A549 treated with CpdA at 1 μM for 4 hours (cell line): ENCODE measurements at places on chromosomes 11 and 22. TPM values are rescaled to one million over a fixed set of nuclear protein-coding genes. Genes with fewer than 3 reads are reported as not detected.

MOGAT2 gene
- not detected in 5 replicates for total RNA-seq

FOLH1 gene
- not detected in 5 replicates for total RNA-seq

RCN1 gene
- 163 to 174 TPM (median 172 TPM) in 5 replicates for total RNA-seq

ELF5 gene
- not detected in 5 replicates for total RNA-seq

GRIK4 gene
- total RNA-seq: 0.01 TPM in 1 of 5 replicates, not detected in the others

PATL1 gene
- total RNA-seq: 43.7 to 48.4 TPM (median 45.7 TPM) in 5 replicates

PANX3 gene
- total RNA-seq: not detected in 5 replicates

OTOG gene
- not detected in 5 replicates for total RNA-seq

PIK3C2A gene
- 10.9 to 17.0 TPM (median 14.5 TPM) in 5 replicates for total RNA-seq

KRTAP5-11 gene
- not detected in 5 replicates for total RNA-seq

KRTAP5-1 gene
- not detected in 5 replicates for total RNA-seq

GSTT2B gene
- 0.28 to 0.48 TPM (median 0.40 TPM) in 4 of 5 replicates, not detected in the other for total RNA-seq

ARFGAP3 gene
- 13.9 to 20.0 TPM (median 17.0 TPM) in 5 replicates for total RNA-seq

JHY gene
- total RNA-seq: 3.1 to 4.2 TPM (median 3.4 TPM) in 5 replicates

HIPK3 gene
- 14.1 to 18.6 TPM (median 15.6 TPM) in 5 replicates for total RNA-seq

TYR gene
- total RNA-seq: not detected in 5 replicates

MYOD1 gene
- total RNA-seq: not detected in 5 replicates

GPR83 gene
- total RNA-seq: 0.06 to 0.14 TPM (median 0.09 TPM) in 5 replicates

CEP126 gene
- 3.1 to 3.8 TPM (median 3.5 TPM) in 5 replicates for total RNA-seq

ST3GAL4 gene
- 24.2 to 27.4 TPM (median 25.2 TPM) in 5 replicates for total RNA-seq

PANX1 gene
- 18.4 to 22.2 TPM (median 19.5 TPM) in 5 replicates for total RNA-seq

ISX gene
- total RNA-seq: not detected in 5 replicates

TIMP3 gene
- total RNA-seq: 1.4 to 3.0 TPM (median 2.0 TPM) in 5 replicates

GUCY1A2 gene
- 0.01 to 0.04 TPM (median 0.03 TPM) in 5 replicates for total RNA-seq

CHRM1 gene
- total RNA-seq: 0.06 to 0.20 TPM in 2 of 5 replicates, not detected in the others

DGCR8 gene
- total RNA-seq: 19.8 to 23.0 TPM (median 21.0 TPM) in 5 replicates

HBG2 gene
- total RNA-seq: not detected in 5 replicates

CNTN5 gene
- 0.02 TPM in 1 of 5 replicates, not detected in the others for total RNA-seq

DESI1 gene
- 15.4 to 19.4 TPM (median 16.3 TPM) in 5 replicates for total RNA-seq

MEI1 gene
- not detected in 5 replicates for total RNA-seq

SLC17A6 gene
- not detected in 5 replicates for total RNA-seq

ARSA gene
- total RNA-seq: 18.3 to 26.3 TPM (median 21.3 TPM) in 5 replicates

ZP1 gene
- total RNA-seq: 0.11 to 0.23 TPM (median 0.16 TPM) in 4 of 5 replicates, not detected in the other

RBMXL2 gene
- not detected in 5 replicates for total RNA-seq

OR5A1 gene
- not detected in 5 replicates for total RNA-seq

KRTAP5-2 gene
- not detected in 5 replicates for total RNA-seq

SLC5A12 gene
- not detected in 5 replicates for total RNA-seq

CLDN5 gene
- not detected in 5 replicates for total RNA-seq

NPAS4 gene
- total RNA-seq: not detected in 5 replicates

CYB5R2 gene
- 3.8 to 5.5 TPM (median 4.5 TPM) in 5 replicates for total RNA-seq

BRSK2 gene
- total RNA-seq: 4.3 to 7.7 TPM (median 7.0 TPM) in 5 replicates

CPT1A gene
- 25.8 to 30.6 TPM (median 29.6 TPM) in 5 replicates for total RNA-seq

MUC2 gene
- total RNA-seq: 0.09 to 0.54 TPM (median 0.21 TPM) in 5 replicates

EXPH5 gene
- total RNA-seq: 0.02 to 0.09 TPM (median 0.04 TPM) in 4 of 5 replicates, not detected in the other

CDC42BPG gene
- 1.4 to 1.8 TPM (median 1.6 TPM) in 5 replicates for total RNA-seq

USP2 gene
- total RNA-seq: 0.24 to 0.60 TPM (median 0.45 TPM) in 5 replicates

RBM7 gene
- 19.9 to 36.1 TPM (median 26.0 TPM) in 5 replicates for total RNA-seq

MRGPRX4 gene
- total RNA-seq: not detected in 5 replicates

DRG1 gene
- 59.3 to 93.1 TPM (median 62.7 TPM) in 5 replicates for total RNA-seq
